ENCODE measurements at places on chromosomes 13 and 19.

DNA sequence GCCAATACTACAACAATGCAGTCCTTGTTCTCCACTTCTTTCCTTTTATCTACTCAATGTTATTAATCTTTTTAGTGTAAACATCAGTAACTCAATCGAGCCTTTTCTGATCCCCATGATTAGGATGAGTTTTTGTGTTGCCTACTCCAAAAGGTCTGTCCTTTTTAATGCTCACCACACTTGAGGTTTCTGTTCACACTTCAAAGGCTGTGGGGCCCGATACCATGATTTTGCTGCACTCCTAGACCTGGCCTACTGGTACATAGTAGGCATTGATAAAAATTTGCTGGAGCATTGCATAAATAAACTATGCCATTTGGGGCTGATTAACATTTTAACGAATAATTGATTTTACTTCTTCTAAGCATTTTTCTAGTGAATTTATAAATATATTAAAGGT, 125.4 kb upstream of the KLF12 start:
- no peak for DNase-seq

GRCh38 chr19:17848595-17849292, 962 bp upstream of the JAK3 start:
- DNase-seq = no peak

DNA sequence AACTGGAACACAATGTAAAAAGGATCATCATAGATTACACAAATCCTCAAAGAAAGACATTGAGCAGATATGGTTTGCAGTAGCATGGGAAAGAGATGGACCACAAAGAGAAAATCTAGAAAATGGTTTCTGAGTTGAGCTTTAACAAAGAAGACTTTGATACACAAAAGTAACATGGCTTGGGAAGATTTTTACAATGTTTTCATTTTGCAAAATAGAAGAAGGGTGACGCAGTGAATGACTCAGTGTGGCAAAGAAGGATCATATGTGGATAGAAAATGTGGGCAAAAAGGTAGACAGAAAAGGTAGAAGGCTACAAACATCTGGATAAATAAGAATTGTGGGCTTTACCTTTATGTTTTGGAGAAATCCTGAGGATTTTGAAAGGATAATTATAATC, 1220.5 kb downstream of the PCDH17 start:
- no peak for DNase-seq

DNA sequence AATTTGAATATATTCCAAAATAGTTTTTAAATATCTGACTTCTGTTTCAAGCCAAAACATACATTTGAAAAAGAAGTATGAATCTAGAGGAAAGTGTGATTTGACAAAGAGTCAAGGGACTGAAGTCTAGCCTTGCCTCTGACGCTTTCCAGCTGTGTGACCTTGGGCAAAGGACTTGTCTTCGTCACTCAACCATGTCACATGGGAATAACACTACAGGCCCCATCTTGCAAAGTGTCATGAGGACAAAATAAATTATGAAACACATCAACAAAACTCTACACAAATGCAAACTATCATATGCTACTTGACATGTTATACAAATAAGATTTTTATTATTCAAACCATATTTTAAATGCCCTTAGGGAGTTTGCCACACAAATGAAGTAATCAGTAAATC, 73.0 kb downstream of the CYSLTR2 start:
- DNase-seq = no peak

DNA sequence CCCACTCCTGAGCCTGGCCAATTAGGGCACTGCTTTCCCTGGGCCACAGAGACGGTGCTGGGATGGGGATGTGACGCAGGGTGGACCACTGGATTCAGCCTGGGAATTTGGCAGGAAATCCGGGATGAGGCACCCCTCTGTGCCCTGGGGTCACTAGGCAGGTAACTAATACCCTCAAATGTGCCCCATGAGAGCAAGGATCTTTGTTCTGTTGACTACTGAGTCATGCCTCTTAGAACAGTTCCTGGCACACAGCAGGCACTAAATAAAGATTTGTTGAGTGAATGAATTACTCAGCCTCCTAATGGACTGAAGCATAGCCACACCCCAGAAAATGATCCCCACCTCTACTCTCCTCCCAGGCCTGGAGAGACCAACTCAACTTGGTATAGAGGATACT, 15.9 kb downstream of the OPA3 start:
- no peak for DNase-seq

GRCh38 chr19:23527797-23528196, 132.5 kb upstream of the ZNF91 start:
- no peak for DNase-seq

GRCh38 chr13:114001331-114002008, 27.6 kb upstream of the C13orf46 start:
- DNase-seq = no peak
